Left cardiac atrium (tissue), 4 donors: ENCODE measurements at places on chromosomes 1 and 21. TPM values are rescaled to one million over a fixed set of nuclear protein-coding genes. Genes with fewer than 3 reads are reported as not detected.

DNA sequence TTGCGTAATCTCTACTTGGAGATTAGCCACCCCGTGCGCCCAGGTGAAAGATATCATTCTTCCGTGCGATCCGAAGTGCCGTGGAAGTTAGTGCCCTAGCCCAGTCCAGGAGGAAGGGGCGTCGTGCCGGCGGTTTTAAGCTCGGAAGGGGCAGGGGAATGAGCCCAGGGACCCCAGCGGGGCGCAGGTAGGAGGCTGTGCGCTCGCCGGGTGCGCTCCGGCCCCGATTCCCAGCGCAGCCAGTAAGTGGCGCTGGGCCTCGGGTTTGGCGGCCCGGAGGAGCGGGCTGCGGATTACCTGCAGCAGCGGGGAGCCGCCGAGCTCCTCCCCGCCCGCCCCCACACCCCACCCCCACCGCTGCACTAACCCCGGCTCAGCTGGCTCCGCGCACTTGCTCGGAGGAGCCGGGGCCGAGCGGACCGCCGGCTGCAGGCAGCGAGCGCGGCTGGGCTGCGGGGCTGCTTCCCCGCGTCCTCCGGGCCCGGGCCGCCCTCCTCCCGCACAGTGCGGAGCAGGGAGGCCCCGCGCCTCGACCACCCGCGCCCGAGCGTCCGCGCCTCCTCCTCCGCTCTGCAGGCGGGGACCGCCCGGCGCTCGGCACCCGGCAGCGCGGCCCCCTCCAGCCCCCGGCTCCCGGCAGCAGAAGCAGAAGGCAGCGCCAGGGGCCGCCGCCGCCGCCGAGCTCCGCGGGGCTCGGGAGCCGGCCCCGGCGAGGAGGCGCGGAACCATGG, at the start of gene RYR2:
TSS of gene RYR2 (plus strand) at position 390 of the 731 bp plus-strand sequence. CDS start at position 728, 338 bp downstream.
- peak; percentile 54 for DNase-seq

DNA sequence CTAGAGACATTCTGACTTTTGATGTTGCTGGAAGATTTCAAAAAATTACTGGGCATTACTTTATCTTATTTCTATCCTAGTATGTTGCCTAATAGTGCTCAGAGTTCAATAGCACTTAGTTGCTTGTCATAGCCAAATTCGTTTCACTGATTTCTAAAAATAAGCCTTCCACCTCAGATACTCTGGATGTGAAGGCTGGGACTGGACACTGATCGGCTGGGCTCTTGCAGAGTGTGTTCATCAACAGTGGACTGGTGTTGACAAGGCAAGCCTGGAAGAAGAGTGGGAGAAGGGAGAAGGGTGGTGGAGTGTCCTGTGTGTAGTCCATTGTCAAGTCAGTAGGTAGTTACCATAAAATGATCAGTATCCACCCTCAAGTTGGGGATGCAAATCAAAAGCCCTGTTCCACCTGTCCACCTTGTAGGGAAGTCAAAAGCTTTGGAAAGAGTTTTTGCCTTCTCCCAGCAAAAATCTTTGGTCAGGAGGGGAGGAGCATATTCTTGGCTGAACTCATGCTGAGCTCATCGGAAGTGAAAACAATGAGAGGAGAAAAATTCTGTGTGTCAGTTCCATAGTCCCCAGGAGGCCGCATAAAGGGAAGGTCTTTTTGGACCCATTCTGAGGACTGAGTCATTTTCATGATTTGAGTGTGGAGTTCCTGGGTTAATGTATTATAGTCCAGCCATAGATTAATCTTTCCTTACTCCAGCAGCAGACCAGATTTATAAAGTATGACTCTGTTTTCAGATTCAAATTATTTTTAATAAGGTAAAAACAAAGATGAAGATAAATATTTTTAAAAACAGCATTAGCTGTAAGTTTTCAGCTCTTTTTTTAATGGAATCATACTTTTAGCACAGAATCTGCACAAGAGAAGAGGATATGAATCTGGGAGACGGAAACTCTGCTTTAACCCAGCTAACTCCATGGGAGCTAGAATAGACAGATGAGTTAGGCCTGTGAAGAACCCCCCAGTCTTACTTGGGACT, 99.5 kb upstream of the BMP8A start:
- DNase-seq = no peak

GRCh38 chr1:29597861-29598260, 361.5 kb downstream of the PTPRU start:
- no peak for DNase-seq

GRCh38 chr1:227489572-227489971, 73.8 kb upstream of the ZNF678 start:
- no peak for DNase-seq

- no peak for DNase-seq
Observed at GRCh38 chr1:80375109-80375508, 1368.6 kb upstream of the ADGRL4 start.

DNA sequence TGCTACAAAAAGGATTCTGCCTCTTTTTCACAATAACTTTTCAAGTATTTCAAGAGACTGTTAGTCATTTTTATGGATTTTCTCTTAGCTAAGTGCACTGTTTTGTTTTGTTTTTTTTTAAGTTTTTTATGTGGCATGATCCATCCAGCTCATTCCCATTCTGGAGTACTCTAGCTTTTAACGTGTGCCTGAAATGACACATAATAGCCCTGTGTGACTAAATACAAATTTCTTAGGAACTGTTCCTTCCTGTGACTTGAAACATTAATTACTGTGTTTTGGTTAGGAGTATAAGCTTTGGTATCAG, 143.9 kb downstream of the HS2ST1 start:
- no peak for DNase-seq

DNA sequence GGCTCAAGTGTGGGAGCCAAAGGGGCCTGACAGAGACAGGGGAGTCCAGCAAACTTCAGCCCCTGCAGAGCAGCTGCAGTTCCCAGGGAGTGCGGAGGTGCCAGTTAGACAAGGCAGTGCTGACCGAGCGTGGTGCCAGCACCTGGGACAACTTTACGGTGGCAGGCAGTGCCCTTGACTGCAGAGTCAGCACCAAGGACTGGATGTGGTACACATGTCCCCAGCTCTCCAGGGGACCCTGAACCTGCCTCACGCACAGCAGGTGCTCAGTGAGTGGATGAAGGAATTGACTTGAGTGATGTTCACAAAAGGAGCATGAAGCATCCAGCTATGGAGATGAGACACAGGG, 296.5 kb downstream of the SIPA1L2 start:
- no peak for DNase-seq

GRCh38 chr1:10612436-10613160, 137.8 kb downstream of the PEX14 start:
- DNase-seq = no peak

- DNase-seq = no peak
Observed at GRCh38 chr1:8679395-8679800, 138.0 kb downstream of the RERE start.

- DNase-seq = no peak
Observed at GRCh38 chr1:193729429-193729828, 543.0 kb upstream of the B3GALT2 start.

GRCh38 chr1:30618335-30618747, 105.0 kb downstream of the MATN1 start:
- DNase-seq = no peak

- DNase-seq = no peak
Observed at GRCh38 chr1:98368995-98369394, 292.5 kb upstream of the SNX7 start.

DNA sequence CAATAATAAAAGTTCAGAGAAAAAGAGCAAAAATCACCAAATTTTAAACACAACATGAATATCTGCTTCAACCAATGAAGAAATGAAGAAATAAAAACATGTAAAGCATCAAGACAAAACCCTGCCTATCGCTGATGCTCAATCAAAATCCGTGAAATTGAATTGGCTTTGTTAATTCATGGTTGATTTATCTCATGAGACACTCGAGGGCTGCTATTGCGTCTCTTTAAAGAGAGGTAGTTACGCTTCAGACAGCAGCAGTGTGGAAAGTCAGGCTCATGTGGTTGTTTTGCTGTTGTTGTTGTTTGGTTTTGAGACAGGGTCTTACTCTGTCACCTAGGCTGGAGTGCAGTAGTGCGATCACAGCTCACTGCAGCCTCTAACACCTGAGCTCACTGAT, 65.5 kb upstream of the RGS7 start:
- DNase-seq = no peak

- no peak for DNase-seq
Observed at GRCh38 chr1:89274411-89274857, 1.8 kb upstream of the GBP5 start.

- DNase-seq = no peak
Observed at GRCh38 chr1:217268058-217268457, 362.8 kb downstream of the GPATCH2 start.

DNA sequence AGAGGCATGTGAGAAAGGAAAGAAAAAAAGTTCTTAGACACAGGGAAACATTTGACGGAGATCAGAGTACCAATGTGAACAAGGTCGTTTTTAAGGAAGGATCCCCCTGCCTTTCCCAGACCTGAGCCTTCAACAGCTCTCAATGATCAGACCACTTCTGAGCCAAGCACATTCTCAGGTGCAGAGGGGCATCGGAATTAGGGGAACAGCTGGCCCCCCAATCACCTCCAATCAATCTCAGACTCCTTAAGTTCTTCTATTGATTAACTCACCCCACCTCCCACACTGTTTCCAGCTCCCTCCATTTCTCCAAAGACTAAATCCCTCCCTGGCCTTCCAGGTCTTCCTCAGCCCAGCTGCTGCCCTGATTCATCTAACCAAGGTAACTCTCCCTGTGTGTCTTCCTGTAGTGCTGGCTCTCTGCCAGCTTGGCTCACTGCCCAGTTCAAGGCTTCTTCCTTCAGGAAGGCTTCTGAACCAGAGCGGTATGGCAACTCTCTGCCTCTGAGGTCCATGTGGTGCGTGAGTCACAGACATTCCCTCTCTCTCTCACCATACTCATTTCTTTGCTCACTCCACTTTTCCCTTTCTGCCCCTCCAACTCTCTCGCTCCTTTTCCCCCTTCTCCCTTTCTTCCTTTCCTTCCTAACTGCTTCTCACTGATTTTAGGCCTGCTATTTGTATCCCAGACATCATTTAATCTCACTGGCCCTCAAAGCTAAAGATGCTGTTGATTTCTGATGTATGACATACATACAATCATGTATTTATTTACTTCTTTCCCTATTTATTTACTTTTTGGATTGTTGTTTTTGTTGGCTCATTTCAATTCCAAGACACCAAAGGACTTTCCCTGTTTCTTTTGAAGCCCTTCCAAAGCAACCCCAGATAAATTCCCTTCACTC, 18.1 kb downstream of the CFAP45 start:
- DNase-seq = peak; percentile 77

DNA sequence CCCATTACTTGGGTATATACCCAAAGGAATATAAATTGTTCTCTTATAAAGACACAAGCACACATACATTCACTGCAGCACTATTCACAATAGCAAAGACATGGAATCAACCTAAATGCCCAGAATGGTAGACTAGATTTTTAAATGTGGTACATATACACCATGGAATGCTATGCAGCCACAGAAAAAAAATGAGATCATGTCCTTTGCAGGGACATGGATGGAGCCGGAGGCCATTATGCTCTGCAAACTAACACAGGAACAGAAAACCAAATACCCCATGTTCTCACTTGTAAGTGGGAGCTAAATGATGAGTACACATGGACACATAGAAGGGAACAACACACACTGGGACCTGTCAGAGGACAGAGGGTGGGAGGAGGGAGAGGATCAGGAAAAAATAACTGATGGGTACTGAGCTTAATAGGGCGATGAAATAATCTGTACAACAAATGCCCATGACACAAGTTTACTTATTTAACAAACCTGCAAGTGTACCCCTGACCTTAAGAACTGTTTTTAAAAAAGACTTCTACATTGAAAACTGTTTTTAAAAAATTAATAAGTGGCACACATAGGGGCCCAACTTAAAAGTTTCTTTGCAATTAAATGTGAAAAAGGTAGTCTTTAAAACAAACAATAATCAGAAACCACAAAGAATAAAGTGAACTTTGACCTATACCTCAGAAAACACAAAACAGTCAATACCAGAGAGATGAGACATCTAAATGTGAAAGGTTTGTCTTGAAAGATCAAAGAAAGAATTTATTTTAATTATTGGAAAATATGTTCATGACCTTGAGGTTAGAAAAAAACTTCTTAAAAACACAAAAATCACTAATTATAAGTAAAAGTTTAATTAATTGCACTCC, 75.2 kb downstream of the CDC42BPA start:
- no peak for DNase-seq

DNA sequence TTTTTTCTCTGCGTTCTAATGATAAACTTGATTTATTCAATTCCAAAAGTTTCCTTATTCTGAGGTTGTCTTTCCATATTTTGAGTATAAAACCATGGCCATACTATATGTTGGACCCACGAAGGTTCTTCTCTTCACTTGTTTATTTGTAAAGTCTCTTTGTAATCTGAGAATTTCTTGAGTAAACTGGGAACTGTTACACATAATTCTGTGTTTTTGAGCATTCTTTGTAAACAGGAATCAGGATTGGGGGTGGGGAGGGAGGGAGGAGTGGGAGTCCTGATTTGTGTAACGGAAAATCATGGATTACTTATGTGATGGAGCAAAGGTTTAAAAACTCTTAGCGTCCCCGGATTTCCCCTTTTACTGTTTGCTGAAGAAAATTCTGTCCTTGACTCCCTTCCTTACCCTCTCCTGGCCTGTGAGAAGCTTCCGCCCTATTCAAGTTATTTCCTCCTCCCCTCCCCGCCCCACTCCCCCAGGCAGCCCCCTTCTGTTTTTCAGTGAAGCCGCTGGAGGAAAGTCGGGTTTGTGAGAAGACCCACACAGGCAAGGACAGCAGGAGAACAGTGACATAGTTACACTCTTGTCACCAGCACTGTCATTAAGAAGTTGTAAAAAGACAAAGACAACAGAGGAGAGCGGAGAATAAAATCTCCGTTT, 6.4 kb upstream of the NBPF11 start:
- no peak for DNase-seq

- DNase-seq = no peak
Observed at GRCh38 chr1:79398501-79398900, 392.0 kb upstream of the ADGRL4 start.

DNA sequence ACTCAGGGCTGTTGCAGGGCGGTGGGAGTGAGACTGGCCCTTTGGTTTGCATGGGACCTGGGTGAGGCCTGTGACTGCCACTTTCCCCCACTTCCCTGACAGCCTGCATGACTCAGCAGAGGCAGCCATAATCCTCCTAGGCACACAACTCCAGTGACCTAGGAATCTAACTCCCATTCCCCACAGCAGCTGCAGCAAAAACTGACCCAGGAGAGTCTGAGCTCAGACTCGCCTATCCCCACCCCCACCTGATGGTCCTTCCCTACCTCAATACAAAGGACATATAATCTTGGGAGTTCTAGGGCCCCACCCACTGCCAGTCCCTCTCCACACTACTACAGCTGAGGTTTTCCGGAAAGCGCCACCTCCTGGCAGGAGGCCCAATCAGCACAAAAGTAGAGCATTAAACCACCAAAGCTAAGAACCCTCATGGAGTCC, 26.7 kb downstream of the NDC1 start:
- no peak for DNase-seq

DNA sequence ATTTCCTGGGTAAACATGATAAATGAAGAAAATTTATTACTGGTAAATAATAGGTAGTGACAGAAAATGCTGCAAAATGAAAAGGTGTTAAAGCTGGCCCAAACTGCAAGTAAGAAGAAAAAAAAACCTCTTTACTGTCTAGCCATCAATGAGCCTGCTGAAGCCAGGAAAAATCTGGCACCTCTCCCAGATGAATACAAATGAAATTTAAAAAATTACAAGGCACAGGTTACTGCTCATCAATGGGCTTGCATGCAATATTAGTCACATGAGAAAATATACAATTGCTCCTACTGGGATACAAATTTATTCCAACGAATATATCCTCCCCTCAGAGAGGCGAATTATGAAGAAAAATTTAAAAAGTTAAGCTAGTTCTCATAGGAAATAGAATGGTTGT, 1422.5 kb downstream of the KCNT2 start:
- no peak for DNase-seq

HMGCS2 gene
- total RNA-seq = 20.2 TPM

HRNR gene
- not detected for total RNA-seq

RGS7 gene
- not detected for total RNA-seq

SYT6 gene
- not detected for total RNA-seq

CXADR gene
- 9.8 TPM for total RNA-seq

OR2L2 gene
- not detected for total RNA-seq
